ENCODE measurements at places on chromosomes 5 and 9.

DNA sequence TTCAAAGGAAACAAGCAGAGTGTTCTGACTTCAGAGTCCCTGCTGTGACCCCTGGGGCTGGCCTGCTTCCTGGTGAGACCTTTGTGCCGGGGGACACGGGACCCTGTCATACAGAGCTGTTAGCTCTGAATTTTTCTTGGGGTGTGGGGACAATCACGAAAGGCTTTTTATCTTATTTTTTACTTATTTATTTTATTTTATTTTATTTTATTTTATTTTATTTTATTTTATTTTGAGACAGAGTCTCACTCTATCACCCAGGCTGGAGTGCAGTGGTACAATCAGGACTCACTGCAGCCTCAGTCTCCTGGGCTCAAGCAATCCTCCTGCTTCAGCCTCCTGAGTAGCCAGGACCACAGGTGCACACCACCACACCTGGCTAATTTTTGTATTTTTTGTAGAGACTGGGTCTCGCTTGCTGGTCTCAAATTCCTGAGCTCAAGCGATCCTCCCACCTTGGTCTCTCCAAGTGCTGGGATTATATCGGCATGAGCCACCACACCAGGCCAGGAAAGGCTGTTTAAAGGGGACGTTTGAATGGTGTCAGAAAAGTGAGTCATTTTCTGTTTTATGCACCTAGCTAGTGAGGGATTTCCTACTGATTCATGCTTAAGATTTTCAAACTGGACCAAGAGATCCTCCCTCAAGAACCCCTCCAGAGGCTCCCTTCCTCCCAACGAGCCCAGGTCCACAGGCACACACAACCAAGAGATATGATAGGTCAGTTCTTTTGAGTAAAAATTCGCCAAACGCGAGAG is 75.7 kb downstream of the OLFM1 start:
- DNase-seq, result no peak

DNA sequence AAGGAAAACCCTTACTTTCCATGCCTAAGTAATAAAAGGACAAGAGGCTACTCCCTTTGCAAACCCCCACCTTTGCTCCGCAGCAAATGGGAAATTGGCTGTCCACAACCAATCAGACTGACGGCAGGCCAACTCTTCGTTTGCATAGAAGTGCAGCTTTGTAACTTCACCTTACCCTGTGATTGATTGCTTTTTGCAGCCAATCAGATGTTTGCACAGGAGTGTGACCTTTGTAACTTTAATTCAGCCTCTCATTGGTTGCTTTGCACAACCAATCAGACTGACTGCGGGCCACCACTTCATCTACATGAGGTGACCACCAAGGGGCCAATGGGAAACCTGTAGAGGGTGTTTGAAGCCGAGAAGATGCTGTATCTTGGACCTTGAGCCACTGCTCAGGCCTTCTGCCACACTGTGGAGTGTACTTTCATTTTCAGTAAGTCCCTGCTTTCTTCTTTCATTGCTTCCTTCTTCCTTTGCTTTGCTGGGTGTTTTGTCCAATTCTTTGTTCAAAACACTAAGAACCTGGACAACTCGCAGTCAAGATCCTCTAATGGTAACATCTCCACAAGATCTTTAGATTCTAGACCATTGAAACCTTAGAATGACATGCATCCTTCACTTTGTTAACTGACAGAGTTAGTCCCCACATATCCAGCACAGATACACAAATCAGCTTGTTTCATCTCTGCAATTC is 51.3 kb upstream of the FREM1 start:
- DNase-seq, result no peak

- DNase-seq, result no peak
These were observed 120.8 kb downstream of the EHMT1 start for GRCh38 chr9:137739371-137740309.

GRCh38 chr9:114900942-114901802 is 29.2 kb downstream of the TNFSF8 start:
- no peak for DNase-seq

- DNase-seq, result no peak
These were observed 340.3 kb downstream of the KCNN2 start for GRCh38 chr5:114702136-114702535.

DNA sequence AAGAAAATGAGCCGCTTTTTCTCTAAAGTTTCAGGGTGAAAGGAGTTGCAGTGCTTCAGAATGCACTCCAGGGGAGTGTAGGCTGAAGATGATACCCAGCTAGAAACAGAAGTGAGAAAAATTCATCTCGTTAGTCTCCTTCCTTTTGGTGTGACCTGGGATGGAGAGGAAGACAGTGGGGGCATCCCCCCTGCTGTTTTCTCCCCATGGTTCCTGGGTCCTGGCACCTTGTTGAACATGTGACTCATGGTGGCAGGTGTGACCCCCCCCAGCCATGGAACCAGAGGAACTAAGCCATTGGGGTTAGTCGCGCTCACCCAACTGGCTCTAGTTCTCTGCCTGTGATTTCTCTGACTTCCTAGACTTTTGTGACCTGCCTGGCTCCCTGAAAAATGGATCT is 424.6 kb downstream of the CSNK1G3 start:
- DNase-seq, result no peak

GRCh38 chr9:123712399-123712798 is 217.5 kb downstream of the DENND1A start:
- no peak for DNase-seq

- no peak for DNase-seq
These were observed 228.8 kb downstream of the ARRDC3 start for GRCh38 chr5:91154338-91154737.

GRCh38 chr9:98805506-98806272 is 1.8 kb upstream of the GALNT12 start:
- DNase-seq, result no peak

DNA sequence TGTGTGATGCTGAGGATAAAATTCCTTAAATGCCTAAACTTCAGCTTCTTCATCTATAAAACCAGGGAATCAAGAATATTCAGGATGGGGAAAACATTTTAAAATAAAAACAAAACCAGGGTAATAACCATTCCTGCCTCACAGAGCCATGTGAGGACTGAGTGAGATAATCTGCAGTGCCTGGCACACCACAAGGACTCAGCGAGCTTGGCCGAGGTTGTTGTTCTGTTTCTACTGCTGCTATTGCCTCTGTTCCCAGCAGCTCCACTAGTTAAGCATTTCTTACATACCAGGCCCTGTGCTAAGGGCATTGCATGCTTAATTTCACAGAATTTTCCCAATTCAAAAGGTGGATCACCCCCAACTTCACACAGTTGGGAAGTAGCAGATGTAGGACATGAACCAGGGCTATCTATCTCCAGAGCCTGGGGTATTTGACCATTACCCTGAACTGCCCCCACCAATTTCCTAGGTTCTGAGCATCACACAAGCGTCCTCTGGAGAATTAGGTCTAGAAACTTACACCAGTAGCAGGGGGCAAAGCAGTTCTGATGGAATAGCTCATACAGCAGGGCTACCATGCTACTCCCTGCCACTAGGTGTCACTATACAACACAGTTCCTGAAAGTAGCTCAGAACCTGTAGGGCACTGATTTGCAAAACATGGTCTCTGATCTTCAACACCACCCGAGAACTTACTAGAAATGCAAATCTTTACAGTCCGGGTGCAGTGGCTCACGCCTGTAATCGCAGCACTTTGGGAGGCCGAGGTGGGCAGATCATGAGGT is 74.3 kb downstream of the LRSAM1 start:
- no peak for DNase-seq

DNA sequence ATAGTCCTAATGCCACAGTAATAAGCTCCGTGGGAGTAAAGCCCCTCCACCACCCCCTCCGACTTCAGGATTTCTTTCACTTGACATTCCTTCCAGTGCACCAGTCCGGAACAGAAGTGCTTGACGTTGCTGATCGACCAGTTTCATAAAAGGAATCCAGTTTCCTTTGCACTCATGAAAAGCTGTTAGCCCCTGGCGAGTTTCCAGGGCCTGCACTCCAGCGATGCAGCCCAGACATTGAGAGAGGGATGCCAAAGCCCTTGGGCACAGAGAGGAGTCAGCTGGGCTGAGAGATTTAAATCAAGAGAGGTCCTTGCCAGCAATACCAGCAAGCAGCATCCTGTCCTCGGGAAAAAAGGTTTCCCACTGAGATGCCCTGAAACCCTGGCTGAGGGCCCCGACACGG is 170.1 kb downstream of the GABBR2 start:
- DNase-seq, result no peak

- DNase-seq, result no peak
These were observed 77.3 kb upstream of the RPS23 start for GRCh38 chr5:82355496-82355895.

DNA sequence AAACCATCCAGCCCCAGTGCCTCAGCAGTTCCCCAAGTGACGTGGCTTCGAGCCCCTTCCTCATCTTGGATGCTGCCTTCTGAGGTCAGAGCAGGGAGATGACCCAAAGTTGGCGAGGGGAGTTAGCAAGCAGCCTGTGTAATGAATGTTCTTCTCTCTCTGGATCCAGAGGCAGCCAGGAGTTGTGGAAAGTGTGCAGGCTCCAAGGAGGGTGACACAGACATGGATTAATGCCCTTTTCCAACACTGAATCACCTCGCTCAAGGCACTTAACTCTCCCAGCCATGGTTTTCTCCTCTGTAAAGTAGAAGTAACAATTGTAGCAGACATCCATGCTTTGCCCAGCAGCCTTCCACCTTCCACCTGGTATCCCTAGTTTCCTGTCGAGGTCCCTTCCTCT is 64.6 kb upstream of the HAND1 start:
- no peak for DNase-seq

- DNase-seq, result no peak
These were observed 216.5 kb upstream of the KLF9 start for GRCh38 chr9:70630971-70631370.

DNA sequence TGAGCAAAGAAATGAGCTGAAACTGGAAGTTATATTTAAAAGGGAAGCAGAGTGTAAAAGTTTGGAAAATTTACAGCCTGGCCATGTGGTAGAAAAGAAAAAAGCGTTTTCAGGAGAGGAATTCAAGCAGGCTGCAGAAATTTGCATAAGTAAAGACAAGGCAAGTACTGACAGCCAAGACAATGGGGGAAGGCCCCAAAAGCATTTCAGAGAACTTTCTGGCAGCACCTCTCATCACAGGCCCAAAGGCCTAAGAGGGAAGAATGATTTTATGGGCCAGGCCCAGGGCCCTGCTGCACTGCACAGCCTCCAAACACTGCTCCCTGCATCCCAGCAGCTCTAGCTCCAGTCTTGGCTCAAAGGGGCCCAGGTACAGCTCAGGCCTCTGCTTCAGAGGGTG is 169.7 kb downstream of the GLIS3 start:
- no peak for DNase-seq

- DNase-seq, result no peak
These were observed 197.9 kb downstream of the SH3GL2 start for GRCh38 chr9:17776735-17777134.

- DNase-seq, result no peak
These were observed 63.5 kb downstream of the DUSP1 start for GRCh38 chr5:172707285-172708182.

DNA sequence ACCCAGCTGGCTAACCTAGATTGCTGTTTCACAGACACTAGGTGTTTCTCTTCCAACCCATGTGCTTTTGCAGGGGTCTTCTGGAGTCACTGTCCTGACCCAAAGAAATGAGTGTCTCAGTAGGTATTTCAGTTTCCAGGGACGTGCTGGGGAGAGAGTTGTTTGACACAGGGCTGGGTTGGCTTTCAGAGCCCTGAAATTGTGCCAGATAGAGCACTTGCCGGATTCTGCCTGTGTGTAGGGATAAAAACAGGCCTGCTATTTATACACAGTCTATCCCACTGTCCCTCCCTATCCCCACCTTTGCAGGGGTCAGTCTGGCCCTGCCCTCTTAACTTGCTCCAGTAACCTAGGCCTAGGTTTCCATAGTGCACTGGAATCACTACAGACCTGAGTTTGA is 957 bp upstream of the HBEGF start:
- DNase-seq, result no peak

DNA sequence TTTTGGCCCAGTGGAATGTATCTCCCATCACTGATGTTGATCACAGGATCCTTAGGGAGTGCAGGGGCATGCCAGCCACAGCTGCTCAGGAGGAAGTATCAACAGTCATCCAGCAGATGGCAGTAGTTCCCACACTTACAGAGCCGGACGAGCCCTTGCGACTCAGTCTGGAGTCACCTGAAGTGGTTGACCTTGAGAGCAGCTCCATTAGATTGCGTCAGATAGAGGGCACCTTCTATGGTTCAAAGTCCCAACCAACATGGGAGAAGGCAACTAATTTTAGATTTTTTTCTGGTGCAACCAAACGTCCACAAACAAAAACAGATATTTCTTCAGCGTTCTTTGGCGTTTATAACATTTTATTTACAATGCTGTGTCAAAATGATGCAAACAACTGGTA is 124.5 kb downstream of the EGFLAM start:
- peak; percentile 36 for DNase-seq

DNA sequence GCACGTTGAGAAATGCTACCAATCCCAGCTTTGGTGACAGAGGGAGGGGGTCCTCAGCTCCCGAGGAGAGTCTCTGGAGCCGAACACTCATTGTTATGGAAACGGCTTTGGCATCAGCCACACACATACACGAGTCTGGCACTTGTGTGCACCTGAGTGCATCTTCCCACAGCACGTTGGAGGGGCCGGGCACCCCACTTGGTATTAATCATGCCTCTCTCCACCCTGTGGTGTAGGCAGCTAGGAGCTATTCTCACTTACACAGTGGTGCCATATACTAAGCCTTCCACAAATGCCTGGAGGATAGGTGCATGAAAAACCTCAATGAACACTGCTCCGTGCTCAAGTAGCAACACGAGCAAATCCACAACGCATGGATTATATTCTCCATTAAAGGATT is 133.9 kb upstream of the PANK3 start:
- DNase-seq, result no peak

- DNase-seq, result no peak
These were observed 823 bp downstream of the ST6GALNAC6 start for GRCh38 chr9:127898433-127899127.

DNA sequence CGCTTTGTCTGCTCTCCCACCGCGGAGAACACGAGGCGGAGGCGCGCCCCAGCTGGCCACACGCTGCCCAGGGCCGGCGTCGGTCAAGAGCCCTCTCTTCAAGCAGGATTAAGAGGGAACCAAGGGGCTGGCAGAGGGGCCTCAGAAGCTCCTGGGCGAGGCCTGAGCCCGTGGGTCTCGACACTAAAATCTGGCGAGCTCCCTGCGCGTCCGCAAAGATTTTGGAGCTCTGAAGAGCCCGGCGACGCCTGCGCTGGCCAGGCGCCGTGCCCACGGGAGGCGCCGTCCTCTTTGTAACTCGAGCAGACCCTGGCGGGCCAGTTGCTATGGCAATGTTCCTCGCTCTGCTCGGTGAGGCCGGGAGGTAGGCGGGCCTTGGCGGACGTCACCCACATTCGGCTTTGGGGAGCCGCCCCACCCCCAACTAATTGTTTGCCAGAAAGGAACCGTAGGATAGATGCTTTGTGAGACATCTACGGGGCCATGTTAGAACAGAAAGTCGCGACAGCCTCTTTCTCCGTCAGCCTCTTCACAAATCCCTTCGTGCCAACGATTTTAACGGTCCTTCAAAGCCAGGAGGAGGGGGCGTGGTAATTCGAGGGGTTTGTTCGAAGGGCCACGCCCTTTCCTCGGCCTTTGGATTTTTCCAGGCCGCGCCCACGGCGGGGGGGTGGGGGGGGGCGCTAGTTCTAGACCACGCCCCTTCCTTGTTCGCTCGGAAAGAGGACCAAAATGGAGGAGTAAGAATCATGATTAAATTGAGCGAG is 714 bp upstream of the CNOT8 start:
- peak; percentile 86 for DNase-seq
